ENCODE measurements at places on chromosomes 1 and 21. TPM values are rescaled to one million over a fixed set of nuclear protein-coding genes. Genes with fewer than 3 reads are reported as not detected.

DNA sequence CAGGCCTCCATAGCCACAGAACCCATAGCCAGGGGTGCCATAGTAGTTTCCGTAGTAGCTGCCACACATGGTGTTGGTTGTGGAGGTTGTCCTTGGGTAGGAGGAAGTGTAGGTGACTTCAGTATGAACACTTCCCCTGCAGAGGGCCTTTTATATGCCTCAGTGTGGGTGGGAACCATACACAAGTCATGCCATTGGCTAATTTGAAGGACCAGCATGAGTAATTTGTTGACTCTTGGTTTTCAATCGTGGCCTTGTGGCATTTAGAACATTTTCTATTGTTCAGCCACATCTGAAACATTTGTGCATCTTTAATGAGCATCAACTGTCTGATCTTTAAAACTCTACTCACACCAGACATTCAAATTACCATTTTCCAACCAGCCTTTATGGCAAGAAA, at the start of gene KRTAP6-1:
KRTAP6-1 (minus strand) TSS at position 95 of the 400 bp plus-strand sequence; CDS start at position 69, 26 bp downstream.
- no peaks in the 10 kb centered on the region for H3K36me3 ChIP-seq
- H3K27ac ChIP-seq = no peak within 1 kb of the TSS
- DNase-seq = no peak
- H3K27me3 ChIP-seq = no peaks in the 10 kb centered on the region
- no peaks in the 10 kb centered on the region for H3K4me1 ChIP-seq
- H3K4me3 ChIP-seq = no peak within 1 kb of the TSS

GRCh38 chr21:37207441-37208009, 59.6 kb downstream of the VPS26C start:
- peak overlapping the region; percentile 76 for H3K4me3 ChIP-seq
- H3K27me3 ChIP-seq = peaks cover 2% of the 10 kb centered on the region
- peak; percentile 49 for DNase-seq
- peaks cover 12% of the 10 kb centered on the region for H3K36me3 ChIP-seq
- peaks cover 22% of the 10 kb centered on the region for H3K4me1 ChIP-seq

DNA sequence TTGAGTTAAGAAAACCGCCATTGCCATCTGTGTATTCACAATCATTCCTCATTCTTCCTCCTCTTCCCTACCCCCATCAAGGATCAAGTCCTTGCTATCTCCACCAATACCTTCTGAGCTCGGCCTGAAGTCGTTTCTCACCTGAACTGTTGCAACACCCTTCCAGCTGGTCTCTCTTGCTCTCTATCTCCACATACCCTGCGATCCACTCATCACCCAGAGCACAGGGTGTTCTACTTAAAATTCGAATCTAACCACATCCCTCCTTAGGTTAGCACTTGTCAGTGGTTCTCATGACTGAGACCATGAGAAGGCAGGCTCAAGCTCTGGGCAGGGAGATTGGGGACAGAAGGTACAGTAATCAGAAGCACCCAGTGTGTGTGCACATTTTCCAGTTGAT, 4.6 kb downstream of the IVL start:
- H3K4me3 ChIP-seq = no peak overlapping the region
- no peak overlapping the region for H3K27ac ChIP-seq
- no peaks in the 10 kb centered on the region for H3K36me3 ChIP-seq
- H3K27me3 ChIP-seq = peaks cover 7% of the 10 kb centered on the region
- DNase-seq = no peak

DNA sequence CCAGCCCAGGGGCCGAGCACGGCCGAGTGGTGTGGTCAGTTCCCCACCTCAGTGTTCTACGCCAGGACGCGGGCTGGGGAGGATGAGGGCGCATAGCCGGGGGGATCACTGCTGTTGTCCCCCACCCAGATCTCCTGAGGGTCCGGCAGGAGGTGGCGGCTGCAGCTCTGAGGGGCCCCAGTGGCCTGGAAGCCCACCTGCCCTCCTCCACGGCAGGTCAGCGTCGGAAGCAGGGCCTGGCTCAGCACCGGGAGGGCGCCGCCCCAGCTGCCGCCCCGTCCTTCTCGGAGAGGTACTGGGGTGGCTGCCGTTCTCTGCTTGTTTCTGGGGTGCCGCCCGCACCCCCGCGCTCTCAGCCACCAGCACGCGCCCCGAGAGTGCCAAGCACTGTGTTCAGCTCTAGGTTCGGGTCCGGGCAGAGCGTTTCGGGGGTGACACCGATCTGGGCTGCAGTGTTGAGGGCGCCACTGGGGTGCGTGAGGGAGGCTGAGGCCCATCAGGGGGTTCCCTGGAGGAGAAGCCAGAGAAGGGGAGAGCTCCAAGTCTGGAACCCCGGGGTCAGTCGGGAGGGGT, 17.4 kb downstream of the SAMD11 start:
- peaks cover 30% of the 10 kb centered on the region for H3K27me3 ChIP-seq
- H3K4me1 ChIP-seq = peaks cover 4% of the 10 kb centered on the region
- peaks cover 9% of the 10 kb centered on the region for H3K36me3 ChIP-seq
- H3K27ac ChIP-seq = peak overlapping the region; percentile 82
- peak; percentile 66 for DNase-seq

- peaks cover 2% of the 10 kb centered on the region for H3K27me3 ChIP-seq
- no peaks in the 10 kb centered on the region for H3K4me1 ChIP-seq
- H3K27ac ChIP-seq = no peak overlapping the region
- no peaks in the 10 kb centered on the region for H3K36me3 ChIP-seq
- no peak for DNase-seq
Observed at GRCh38 chr1:7378346-7379130, 392.6 kb upstream of the VAMP3 start.

DNA sequence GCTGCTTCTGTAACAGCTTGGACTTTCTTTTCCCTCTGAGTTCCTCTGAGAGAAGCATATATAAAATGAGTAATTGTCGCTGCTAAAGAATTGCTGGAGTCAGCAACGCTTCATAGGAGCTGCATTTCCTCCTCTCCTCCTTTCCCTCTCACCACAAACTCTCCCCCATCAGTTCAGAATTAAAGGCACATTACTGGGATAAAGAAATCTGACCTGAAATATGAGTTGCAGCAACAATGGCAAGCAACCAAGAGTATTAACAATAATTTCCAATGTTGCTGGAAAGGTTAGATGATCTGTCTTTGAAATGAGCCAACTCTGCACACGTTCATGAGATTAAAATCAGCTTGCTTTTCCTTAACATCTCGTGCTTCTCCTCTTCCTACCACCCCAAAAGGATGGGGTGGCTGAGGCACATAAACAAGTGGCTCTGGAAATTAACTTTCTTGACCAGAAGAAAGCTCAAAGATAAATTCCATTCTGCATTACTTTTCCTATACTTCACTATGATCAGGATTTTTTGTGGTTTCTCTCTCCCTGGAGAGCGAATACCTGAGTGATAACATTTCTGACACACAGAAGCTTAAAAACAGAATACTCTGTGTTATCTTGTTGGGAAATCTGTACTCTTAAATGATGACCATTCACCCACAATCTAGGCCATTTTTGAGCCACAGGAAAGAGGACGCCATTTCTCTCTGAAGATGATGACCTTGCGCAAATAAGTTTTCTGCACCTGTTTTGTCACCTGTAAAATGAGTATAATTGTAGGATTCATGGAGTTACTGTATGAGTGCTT, 90.2 kb downstream of the TGFBR3 start:
- H3K27me3 ChIP-seq = peaks cover 18% of the 10 kb centered on the region
- peaks cover 5% of the 10 kb centered on the region for H3K36me3 ChIP-seq
- H3K4me1 ChIP-seq = peaks cover 23% of the 10 kb centered on the region
- H3K4me3 ChIP-seq = no peak overlapping the region
- DNase-seq = no peak

DNA sequence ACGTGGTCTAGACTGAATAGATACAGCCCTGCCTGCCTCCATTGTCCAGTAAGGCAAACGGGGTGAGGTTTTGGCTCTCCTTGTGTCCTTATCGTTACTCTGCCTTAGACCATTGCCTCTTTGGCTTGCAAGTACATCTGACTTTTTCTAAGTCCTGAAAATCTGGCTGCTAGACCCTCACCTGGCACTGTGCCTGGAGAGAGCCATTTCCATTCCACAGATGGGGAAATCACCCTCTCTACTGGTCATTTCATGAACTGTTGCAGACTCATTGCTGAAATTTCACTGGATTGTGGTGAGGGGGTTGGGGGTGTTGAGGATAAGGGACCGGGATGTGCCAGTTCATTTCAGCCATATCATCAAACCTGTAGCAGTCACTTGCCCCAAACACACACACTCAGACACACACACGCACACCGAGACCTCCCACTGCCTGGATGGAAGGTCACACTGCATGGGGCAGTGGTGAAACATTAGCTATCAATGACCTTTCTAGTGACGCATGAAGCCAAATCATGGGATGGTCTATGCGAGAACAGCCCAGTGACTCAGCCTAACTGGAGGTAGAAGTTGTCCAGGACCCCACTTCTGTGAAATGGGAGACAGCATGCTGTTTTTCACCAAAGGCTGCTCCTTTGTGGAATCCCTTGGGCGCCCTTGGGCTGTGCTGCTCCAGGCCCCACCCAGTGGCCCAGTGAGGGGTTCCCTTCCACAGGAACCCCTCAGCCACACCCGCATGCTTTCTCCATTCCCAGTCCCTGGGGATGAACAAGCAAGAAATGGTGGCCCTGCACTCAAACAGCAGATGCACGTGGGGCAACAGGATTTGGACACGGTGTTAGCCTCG, 34.9 kb upstream of the VASH2 start:
- no peak overlapping the region for H3K27ac ChIP-seq
- no peak for DNase-seq
- H3K4me3 ChIP-seq = no peak overlapping the region
- peaks cover 3% of the 10 kb centered on the region for H3K4me1 ChIP-seq
- no peaks in the 10 kb centered on the region for H3K36me3 ChIP-seq

DNA sequence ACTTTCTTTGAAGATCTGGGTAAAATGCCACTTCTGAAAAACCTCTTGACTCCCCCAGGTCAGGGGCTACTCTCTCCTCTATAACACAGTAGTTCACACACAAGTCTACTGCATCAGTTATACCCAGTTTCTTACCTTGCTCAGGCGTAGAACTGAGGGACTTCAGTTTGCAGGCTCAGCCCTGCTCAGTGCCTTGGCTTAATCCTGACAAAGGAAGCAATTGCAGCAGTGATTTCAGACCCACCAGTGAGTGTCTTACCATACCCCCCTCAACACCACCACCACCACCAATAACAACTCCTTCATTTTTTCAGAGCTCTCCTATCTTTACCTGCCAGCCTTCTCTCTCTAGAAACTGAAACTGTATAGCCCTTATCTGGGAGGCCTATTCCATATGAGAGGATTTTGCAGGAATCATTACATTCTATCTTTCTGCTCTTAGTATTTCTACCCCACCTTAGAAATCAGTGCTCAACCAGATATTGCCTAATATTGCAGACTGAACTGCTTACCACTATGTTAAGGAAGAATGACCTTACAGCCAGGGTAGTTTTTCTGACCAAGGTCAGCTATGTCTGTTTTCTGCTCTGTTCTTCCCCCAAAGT, 105.5 kb upstream of the S1PR1 start:
- H3K27ac ChIP-seq = peak overlapping the region; percentile 17
- H3K27me3 ChIP-seq = no peaks in the 10 kb centered on the region
- DNase-seq = no peak

GRCh38 chr1:244628789-244629188, 24.1 kb upstream of the DESI2 start:
- no peak overlapping the region for H3K27ac ChIP-seq
- no peaks in the 10 kb centered on the region for H3K36me3 ChIP-seq
- no peak for DNase-seq

- H3K27ac ChIP-seq = no peak overlapping the region
- H3K4me3 ChIP-seq = no peak overlapping the region
- H3K36me3 ChIP-seq = peaks cover 23% of the 10 kb centered on the region
- H3K27me3 ChIP-seq = no peaks in the 10 kb centered on the region
- no peaks in the 10 kb centered on the region for H3K4me1 ChIP-seq
- no peak for DNase-seq
Observed at GRCh38 chr1:54186056-54186455, 13.8 kb downstream of the CYB5RL start.

- DNase-seq = peak; percentile 50
- H3K36me3 ChIP-seq = no peaks in the 10 kb centered on the region
- peaks cover 15% of the 10 kb centered on the region for H3K4me1 ChIP-seq
- peaks cover 31% of the 10 kb centered on the region for H3K27me3 ChIP-seq
- H3K4me3 ChIP-seq = peak overlapping the region; percentile 60
Observed at GRCh38 chr1:5423109-5423508, 569.1 kb downstream of the NPHP4 start.

FCAMR gene
- total RNA-seq = not detected

ASCL5 gene
- not detected for total RNA-seq

CHIT1 gene
- 0.67 TPM for total RNA-seq

ZNF684 gene
- total RNA-seq = 7.1 TPM

CELA2A gene
- not detected for total RNA-seq

CELA3B gene
- total RNA-seq = not detected
